DMS79 treated with DMSO at 0.1 percent for 48 hours (cell line): ENCODE measurements at places on chromosomes 12 and 14.
A peak's percentile ranks its signal among the peaks of the same experiment; 100 is the strongest.

DNA sequence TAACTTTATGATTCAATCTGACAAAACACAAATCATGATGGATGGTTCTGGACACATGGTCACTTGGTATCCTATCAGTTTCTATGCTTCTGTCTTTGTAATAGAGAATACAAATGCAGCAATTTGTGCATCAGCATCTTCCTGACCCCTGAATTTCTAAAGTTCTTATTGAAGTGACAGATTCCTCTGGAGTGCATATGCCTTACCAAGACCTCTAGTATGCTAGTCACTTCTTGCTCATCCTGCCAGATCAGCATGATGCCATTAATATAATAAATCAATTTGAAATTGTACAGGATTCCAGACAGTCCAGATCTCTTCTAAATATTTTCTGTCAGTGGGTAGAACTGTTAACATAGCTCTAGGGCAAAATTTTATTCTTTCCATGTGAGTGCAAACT, 40.6 kb upstream of the GLIPR1 start:
- DNase-seq: no peak

DNA sequence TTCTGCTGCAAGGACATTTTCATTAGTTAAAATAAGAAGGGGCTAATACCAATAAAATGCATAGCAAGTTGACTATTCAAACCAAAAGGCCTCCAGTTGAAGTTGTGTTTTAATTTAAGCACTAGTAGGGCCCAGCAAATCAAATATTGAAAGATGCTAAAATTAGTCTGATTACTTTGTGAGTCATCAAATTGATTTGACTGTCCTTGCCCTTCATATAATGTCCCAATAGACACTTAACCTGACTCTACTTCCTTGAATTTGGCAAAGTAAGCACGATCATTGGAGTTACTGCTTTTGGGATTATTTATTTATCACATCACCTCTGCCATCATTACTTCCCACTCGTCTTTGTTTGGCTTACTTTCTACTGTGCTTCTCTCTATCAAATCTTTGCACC, 798.5 kb downstream of the DIO2 start:
- DNase-seq: no peak

DNA sequence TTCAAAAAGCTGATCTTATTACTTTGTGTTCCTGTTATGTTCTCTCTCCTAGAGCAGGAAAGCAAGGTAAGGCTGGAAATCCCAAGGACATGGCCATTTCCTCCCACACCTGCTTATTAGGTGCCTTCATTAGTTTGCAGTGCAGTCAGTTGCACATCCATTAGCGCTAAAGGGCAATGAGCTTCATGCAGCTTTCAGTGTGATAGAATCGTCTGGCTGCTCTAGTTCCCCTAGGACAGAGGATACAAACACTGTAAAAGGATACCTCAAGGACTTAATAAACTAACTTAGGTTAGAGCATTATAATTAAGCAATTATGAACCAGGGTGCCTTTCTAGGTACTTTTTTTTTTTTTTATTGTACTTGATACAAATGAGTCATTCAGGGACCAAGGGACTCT, 21.1 kb downstream of the TMEM117 start:
- no peak for DNase-seq

DNA sequence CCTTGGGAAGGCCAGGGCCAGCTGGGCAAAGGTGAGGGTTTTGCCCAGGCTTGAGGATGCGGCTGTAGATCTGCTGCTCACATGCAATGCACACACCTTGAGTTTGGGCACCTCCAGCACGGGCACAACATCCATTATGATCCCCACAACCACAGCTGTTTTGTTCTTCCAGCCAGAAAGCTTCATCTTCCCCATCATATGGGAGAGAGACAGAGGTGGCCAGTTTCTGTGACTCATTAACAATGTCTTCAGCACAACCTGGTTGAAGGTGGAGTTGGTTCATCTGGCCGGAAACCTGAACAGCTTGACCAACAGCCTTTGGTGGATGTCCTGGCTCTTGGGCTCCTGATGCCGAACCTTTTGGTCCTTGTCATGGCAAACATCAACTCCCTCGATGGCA, 163.7 kb upstream of the CCND2 start:
- no peak for DNase-seq

- DNase-seq: no peak
Observed at GRCh38 chr14:78592616-78593219, 422.5 kb downstream of the NRXN3 start.

- DNase-seq: peak; percentile 87
Observed at GRCh38 chr12:128971802-128972201, 118.5 kb downstream of the GLT1D1 start.

DNA sequence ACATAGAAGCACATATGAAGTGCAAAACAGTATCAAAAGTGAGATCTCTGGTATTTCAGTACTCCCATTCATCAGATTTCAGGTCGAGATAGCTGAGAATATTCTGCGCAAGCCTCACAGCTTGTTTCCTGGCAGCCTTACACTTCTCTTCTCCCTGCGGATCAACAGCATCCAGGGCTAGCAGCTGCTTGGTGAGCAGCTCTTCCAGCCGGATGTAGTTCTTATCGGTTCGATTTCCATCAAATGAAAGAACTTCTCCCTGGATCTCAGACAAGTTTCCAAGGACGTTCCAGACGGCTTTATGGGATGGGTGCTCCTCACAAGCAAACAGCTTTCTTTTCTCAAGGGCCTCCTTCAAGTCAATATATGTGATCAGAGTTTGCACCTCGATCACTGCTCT, 2.7 kb downstream of the BAG5 start:
- DNase-seq: no peak

DNA sequence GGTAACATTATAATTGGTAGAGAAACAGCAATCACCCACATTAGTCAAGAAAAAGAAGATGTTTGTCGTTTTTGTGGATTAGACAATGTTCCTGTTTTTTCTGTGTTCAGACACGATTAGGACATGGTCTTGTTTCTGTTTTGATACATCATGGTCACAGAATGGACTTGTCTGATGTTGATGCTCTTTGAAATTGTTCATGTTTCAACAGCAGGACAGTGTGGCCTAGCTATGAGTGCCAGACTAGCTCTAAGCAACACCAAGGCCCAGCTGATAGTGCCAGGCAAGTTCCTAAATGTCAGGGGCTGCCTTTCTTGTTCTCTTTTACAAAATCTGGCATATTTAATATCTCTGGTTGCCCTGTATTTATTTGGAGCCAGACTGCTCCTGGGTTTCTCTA, 40.9 kb upstream of the TOMM20L start:
- no peak for DNase-seq

DNA sequence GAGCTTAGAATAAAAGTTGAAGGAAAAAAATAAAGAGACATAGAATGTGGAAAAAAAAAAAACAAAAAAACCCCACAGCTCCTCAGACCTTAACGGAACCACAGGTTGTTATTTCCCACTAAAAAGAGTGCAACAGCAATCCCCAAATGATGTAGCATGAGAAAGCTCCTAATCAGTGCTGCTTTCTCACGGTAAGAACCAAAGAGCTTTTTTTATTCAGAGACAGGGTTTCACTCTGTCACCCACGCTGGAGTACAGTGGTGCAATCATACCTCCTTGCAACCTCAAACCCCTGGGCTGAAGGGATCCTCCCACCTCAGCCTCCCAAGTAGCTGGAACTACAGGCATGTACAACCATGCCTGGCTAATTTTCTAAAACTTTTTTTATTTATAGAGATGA, 13.3 kb downstream of the NDUFA12 start:
- DNase-seq: no peak

- no peak for DNase-seq
Observed at GRCh38 chr12:51012570-51013236, 13.5 kb downstream of the SLC11A2 start.

GRCh38 chr14:77055306-77055705, 26.8 kb upstream of the IRF2BPL start:
- no peak for DNase-seq

DNA sequence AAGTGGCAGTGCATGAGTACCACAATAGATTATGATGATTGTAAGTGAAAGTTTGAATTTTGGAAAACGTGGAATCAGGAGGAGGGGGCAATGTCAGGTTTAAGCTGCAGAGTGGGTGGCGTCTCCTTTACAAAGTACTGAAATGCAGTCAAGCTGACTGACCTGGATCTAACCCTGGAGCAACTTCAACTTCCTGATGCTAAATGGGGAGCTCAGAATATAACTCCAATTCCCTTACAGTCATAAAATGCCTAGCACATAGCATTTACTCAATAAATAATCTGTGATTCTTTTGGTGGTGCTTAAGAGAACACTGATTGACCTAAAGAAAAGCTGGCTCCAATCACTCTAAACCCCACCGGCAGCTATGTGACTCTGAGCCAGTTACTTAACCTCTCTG, 38.5 kb downstream of the CCDC60 start:
- DNase-seq: no peak

DNA sequence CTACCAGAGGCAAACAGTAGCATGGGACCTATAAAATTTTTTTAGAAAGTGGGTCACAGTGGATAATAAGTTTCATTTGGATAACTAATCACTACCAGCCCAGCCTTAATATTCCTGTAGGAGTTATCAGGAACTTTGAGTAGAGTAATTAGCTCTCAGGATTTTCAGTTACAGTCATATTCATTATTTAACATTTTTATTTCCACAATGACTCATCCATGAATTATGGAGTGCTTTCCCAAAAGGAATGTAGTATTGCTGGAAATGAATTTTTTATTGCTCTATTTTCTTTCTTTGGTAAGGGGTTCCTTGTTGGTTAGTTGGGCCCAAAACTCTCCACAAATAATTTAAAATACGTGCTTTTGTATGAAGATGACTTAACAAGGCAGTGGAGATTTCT, 53.7 kb downstream of the ERC1 start:
- DNase-seq: no peak

GRCh38 chr12:112349431-112349830, 32.8 kb downstream of the HECTD4 start:
- DNase-seq: no peak

- DNase-seq: no peak
Observed at GRCh38 chr14:65238456-65238855, 136.1 kb upstream of the MAX start.

DNA sequence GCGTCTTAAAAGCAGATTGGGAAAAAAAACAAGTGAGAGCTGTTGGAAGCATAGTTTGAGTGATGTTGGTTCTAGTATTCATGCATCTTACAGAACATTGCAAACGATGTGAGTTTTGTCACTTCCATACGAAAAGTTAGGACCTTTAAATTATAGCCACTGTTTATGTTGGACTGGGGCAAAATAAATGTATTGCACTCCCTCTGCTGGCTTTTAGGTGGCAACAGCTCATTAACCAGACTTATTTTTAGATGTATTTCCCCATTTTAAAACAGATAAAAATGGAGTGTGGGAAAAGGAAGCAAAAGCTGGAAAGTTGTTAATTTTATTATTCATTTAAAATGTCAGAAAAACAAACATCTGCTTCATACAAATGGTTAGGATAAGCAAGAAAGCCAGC, 111.9 kb downstream of the LGR5 start:
- no peak for DNase-seq

GRCh38 chr14:93132472-93133065, 16.8 kb upstream of the ITPK1 start:
- DNase-seq: no peak

- no peak for DNase-seq
Observed at GRCh38 chr12:116520801-116521471, 38.2 kb upstream of the MAP1LC3B2 start.

GRCh38 chr12:52495389-52495788, 2.3 kb upstream of the KRT6A start:
- peak; percentile 64 for DNase-seq

DNA sequence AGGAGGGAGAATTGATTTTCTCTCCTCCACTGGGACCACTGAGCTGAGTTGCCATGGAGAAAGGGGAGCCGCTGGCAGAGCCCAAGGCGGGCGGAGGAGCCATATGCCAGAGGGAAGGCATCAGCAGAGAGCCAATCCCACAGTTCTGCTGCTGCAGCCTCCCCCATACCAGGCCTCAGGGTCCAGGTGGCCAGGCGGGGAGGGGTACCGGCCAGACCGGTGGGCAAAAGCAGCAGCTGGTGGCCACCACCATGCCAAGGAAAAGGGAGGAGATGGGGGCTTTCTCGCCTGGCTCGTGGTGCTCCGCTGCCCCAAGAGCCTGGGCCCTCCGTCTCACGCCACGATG, 72.8 kb downstream of the PITPNM2 start:
- no peak for DNase-seq

DNA sequence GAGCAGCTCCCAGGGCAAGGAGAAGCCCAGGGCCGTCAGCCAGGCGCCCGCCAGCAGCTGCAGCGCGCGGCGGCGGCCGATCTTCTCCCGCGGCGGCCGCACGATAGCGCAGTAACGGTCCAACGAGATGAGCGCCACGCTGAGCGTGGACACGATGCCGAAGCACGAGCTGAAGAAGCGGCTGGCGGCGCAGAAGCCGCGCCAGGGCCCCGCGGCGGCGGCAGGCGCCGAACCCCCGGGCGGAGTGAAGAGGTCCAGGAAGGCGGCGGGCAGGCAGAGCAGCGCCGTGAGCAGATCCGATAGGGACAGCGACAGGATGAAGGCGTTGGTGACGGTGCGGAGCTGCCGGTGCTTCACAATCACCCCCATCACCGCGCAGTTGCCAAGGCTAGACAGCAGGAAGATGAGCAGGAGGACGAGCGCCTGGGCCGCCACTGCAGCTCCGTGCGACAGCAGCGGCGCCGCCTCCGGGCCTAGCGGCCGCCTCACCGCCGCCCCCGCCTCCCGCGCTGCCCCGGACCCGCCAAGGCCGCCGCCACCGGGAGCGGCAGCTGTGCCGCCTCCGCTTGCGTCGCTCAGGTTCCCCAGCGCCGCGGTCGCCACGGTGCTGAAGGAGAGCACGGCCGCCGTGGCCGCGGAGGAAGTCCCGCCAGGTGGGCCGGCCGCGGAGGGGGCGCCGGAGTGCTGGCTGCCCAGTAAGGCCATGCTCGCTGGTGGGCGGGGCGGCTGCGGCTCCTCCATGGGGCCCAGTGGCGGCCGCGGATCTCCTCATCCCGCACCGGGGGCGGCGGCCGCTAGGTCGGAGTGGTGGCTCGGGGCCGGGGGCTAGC, 479 bp downstream of the GPR135 start:
- peak; percentile 67 for DNase-seq

DNA sequence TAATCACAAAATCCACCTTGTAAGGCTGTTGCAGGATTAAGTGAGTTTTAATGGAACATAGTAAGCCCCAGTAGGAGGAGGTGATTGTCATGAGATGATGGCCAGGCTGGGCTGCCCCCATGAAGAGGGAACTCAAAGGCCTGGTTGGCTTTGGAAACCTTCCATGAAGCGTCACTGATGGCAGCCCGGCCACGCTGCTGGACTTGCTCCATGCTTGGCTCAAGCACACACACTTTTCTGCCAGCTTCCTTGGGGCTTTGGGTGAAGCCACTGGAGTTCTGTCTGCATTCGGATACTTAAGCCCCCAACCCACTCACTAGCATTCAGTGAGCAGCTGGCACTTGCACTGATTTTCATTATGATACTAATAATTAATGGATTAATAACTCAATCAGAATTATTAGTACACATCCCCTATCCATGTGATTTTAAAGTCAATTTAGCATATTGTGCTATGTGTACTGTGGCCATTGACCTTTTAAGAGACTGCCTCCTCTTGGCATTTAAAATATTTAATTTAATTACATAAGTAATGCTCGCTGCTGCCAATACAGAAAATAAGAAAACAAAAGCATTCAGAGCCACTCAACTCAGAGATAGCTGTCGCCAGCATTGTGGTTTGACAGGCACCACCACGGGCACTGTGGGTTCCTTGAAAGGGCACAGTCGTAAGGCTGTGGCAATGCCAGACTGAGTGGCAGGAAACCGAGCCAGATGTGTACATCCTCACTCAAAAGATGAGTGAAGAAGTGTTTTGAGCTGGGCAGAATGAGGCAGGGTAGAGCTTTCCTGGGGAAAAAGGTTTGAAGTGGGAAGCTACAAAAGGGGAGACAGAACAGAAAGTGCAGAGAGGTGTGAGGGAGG, 15.9 kb downstream of the KRT85 start:
- DNase-seq: no peak
